ENCODE measurements at places on chromosomes 13 and 19.
A peak's percentile ranks its signal among the peaks of the same experiment; 100 is the strongest.

DNA sequence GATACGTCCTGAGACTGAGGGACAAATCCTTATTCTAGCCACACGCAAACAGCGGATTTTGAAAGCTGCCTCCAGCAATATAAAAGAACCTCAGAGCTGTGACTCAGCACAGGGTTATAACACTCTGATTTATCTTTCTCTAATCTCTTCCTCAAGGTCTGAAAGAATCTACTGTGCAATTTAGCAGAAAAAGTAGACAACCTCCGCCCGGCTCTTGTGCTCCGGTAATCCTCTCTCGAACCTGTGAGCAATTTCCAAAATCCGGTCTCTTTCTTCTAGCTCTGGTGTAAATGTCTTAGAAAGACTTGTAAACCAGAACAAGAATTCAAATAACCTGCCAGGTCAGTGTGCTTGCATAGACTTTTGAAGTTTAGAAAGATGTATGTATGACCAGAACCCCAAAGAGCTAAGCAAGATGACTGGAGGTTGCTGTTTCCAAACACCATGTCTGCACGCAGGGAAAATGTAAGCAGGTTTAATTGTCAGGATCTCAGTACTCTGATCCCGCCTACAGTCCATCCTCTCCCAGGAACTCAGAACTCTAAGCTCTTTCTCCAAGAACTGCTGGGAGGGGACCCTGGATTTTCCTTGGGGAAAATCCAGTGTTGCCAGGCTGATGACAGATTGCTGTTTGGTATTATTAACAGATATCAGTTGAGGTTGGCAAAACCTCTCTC is 338.1 kb downstream of the RFC3 start:
- no peak for DNase-seq

- DNase-seq = no peak
Observed at GRCh38 chr19:38944981-38945506, 14.3 kb downstream of the MRPS12 start.

DNA sequence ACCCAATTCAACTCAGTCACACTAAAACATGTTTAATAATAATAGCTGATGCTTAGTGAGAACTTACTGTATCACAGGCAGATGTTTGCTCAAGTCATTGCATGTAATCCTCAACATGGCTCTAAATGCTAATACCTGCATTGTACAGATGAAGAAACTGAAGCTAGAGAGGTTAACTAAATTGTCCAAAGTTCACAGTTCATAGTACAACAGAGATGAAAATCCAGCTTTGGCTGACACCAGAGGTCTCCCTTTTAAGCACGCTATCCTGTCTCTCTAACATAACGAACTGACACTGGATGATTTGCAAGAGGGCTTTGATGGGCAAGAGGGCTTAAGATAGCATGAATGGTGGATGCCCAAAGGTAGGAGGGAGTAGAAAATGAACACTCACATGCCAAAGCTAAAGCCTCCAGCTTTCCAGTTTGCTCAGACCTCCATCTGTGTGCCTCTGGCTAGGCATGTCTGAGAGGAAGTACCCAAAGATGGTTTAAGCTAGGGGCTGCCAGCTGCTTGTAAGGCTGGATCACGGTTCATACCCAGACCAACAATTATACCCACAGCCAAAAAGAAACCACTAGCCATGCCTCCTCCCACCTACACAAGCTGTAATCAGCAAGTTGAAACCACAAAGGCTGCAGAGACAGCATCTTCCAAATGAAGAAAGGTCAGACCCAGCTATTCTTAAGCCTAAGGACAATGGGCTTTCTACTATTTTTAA is 196.9 kb upstream of the UBL3 start:
- peak; percentile 5 for DNase-seq

DNA sequence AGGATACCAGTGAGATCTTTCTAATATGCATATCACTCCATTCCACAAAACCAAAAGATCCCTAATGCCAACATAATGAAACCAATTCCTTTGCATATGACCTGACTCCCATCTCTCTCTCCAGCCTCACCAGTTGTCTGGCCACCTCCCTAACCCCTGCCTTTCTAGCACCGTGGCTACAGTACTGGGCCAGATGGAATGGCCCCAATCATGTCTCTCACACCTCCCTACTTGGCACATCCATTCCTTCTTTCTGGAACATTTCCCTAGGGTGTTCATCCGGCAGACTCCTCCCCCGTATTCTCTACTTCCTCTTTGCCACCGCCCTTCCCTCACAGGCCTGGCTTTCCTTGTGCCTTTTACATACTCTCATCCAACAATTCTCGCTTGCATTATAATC is 62.0 kb downstream of the GPALPP1 start:
- no peak for DNase-seq

DNA sequence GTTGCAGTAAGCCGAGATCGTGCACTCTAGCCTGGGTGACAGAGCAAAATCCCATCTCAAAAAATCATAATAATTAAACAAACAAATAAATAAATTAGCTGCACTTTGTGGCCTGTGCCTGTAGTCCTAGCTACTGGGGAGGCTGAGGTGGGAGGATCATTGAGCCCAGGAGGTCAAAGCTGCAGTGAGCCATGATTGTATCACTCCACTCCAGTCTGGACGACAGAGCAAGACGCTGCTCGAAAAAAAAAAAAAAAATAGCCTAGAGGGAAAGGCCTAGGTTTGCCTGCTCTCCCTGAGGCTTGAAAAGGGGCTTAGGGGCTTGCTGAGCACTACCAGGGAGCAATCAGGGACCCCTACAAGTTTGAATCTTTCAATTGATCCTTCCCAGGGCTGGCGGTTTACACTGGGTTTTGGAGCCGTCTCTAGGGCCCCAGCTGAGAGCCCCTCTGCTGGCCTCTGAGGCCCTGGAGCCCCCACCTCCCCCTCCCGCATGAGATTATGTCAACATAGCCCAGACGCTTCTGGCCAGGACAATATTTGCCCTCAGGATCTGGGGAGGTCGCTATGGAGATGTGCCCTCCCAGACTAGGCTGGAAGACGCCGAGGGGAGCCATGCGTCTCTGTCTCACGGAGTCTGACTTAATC is 10.4 kb upstream of the GIPR start:
- DNase-seq = no peak

GRCh38 chr19:2227415-2228156 is 8.5 kb downstream of the PLEKHJ1 start:
- no peak for DNase-seq

DNA sequence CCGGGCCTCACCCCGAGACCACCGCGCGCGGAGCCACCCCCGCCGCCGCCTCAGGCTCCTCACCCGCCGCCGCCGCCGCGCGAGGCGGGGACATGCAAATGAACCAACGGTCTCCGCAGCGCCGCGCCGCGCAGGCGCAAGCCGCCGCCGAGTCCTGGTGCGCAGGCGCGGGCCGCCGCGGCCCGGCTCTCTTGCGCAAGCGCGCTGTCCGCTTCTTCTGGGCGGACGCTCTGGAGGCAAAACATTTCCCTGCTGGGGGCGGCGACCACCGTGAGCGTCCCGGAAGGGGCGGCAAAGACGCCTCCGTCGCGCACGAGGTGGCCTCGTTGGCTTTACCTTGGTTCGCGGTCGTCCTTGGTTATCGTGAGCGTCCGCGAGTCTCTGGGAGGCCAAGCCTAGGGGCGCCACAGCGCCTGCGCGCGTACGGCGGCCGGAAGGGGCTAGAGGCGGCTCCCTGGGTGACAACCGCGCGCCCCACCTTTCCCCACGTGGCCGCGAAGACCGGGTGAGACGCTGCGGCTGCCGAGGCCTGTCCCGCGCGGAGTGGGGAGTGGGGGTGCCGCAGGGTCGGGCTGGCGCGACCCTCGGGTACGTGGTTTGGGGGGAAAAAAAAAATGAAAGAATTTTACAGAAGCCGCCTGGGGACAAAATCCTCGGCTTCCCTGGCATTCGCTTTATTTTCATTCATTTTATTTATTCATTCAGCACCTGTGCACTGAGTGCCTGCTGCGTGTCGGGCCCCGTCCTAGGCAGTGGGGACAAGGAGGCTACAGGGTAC is at the start of the genes ARMC6 and SUGP2:
ARMC6 (plus strand) TSS at position 178 of the 778 bp plus-strand sequence. CDS start 607 bp downstream, outside the sequence.
SUGP2 (minus strand) TSS at position 92 of the 778 bp plus-strand sequence. CDS start 2,446 bp downstream, outside the sequence.
- DNase-seq = peak; percentile 89

DNA sequence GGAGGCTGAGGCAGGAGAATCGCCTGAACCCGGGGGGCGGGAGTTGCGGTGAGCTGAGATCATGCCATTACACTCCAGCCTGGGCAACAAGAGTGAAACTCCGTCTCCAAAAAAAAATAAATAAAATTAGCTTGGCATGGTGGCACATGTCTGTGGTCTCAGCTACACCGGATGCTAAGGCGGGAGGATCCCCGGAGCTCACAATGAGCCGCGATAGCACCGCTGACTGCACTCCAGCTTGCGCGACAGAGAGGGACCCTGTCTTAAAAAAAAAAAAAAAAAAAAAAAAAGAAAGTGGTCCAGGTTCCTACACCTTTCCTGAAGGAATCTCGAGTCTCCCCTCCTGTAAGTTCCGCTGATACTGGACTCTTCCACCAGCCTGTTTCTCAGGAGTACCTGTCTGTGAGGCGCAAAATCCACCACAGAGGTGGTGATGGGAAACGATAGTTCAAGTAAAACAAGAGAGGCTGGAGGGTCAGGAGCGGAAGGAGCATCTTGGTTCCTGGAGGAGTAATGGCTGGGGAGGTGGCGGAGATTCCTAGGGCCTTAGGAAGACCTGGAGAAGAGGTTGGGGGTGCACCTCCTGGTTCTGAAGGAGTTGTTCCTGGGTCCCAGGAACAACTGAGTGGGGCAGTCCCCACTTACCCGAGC is 471 bp downstream of the FUT1 start:
- no peak for DNase-seq

- peak; percentile 3 for DNase-seq
Observed at GRCh38 chr19:19775891-19776205, 42.9 kb upstream of the ZNF14 start.

- no peak for DNase-seq
Observed at GRCh38 chr19:10768369-10768768, 50.5 kb downstream of the DNM2 start.

- no peak for DNase-seq
Observed at GRCh38 chr13:77309254-77309653, 17.6 kb downstream of the MYCBP2 start.

DNA sequence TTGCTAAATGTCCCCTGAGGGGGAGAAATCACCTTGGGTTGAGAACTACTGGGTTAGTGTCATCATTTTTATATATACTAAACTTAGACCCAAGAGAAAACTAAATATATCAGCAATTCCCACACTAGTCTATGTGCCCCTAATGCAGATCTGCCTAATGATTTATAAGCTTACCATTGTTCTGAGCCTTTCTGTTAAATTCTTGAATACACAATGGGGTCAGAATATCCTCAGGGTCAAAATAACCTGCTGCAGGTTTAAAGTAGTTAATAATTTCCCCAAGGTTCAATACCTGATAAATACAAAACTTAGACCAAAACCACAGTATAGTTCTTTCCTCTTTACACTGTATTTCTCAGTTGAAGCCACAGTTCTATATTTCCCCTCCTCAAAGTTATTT is 4.6 kb downstream of the VWA8 start:
- DNase-seq = no peak

GRCh38 chr19:7505682-7506384 is 10.1 kb upstream of the ZNF358 start:
- no peak for DNase-seq

DNA sequence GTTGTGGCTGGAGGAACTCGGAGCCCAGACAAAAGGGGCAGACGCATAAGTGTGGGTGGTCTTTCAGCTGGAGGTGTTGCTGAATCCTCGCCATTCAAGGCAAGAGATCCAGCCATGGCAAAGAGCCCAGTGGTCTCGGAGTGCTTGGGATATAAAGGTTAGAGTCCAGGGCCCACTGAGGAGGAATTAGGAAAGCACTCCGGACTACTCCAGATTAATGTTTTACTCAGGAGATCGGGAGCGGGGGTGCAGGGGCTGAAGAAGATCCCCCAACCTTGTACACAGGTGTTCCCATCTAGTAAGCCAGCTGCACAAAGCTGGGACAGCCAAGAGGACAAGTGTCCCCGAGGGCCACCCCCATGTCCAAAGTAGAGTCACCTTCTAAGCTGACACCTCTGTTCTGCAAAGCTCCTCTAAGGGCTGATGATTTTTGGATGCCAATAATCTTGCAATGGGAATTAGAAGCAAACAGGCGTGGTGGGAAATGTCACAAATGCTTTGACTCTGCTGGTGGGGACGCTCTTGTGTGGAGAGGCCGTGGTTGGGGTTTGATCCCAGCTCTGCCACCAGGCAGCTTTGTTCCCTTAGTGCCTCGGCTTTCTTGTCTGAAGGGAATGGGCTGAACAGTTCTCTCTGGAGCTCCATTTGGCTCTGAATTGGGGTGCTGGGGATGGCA is 194.3 kb upstream of the SOX1 start:
- no peak for DNase-seq

GRCh38 chr19:35120492-35120891 is 4.9 kb downstream of the FXYD3 start:
- no peak for DNase-seq

- DNase-seq = no peak
Observed at GRCh38 chr19:55071129-55071502, 4.6 kb upstream of the EPS8L1 start.

DNA sequence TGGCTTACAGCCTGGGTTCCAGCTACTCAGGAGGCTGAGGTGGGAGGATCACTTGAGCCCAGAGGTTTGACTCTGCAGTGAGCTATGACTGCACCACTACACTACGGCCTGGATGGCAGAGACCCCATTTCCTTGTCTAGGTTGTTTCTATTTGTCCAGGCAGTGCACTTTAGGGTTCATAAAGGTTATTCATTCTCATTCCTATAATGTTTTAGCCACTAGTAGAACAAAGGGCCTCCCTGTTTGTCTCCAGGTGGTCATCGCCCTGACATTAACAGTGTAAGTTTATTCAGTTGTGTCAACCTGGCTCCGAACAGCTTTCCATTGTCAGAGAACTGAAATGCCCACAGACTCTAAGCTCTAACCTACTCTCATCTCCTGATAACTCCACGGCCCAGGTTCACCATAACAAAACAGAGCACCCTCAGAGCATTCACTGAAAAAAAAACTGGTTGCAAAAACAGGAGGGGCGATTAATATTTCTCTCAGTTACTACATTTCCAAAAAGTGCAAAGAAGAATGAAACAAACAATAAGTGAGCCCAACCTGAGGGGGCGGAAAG is 37.1 kb downstream of the SMAD9 start:
- DNase-seq = no peak

GRCh38 chr13:49071341-49071937 is 95.7 kb downstream of the FNDC3A start:
- DNase-seq = no peak

DNA sequence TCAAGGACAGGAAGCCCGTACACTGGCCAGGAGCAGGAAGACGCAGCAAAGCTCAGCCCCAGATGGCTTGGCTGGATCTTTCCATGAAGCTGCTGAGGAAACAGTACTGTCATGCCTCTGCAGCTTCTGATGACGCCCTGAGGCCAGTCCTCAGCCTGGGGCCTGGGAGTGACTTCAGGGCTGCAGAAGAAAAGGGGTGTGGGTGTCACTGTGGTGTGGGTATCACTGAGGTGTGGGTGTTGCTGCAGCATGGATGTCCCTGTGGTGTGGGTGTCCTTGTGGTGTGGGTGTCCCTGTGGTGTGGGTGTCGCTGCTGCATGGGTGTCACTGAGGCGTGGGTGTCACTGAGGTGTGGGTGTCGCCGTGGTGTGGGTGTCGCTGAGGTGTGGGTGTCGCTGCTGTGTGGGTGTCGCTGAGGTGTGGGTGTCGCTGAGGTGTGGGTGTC is 12.0 kb upstream of the GAS6 start:
- DNase-seq = peak; percentile 20

DNA sequence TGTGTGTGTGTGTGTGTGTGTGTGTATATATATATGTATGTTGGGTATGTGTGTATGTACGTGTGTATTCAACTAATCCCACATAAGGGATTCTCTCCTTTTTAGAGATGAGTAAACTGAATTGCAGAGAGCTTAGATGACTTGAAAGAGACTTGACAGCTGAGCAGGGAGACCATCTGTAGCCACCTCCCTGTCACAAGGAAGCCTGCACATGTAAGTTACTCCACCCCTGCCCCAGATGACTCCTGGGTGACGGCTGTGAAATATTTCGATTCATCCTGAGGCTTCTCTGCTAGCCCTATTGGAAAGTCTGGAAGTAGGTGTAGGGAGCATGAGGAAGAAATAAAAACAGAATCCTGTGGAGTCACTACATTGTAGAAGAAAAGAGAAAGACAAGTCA is 480.4 kb downstream of the FOXO1 start:
- no peak for DNase-seq

All from CD4-positive, alpha-beta T cell treated with Interleukin-2 at 100 ng/mL for 4 hours (primary cell).